ENCODE measurements at places on chromosomes 2 and 18. TPM values are rescaled to one million over a fixed set of nuclear protein-coding genes. Genes with fewer than 3 reads are reported as not detected.

GRCh38 chr2:127508023-127508630 lies 18.2 kb downstream of the IWS1 start:
- no peak for DNase-seq

Gene GALNT14
- 2.4 TPM for polyA plus RNA-seq

GRCh38 chr2:42457011-42457410 lies 36.8 kb downstream of the KCNG3 start:
- DNase-seq: no peak

Gene DCTN1
- polyA plus RNA-seq: 98.0 TPM

- no peak for DNase-seq
These were observed 20.5 kb downstream of the RND3 start for GRCh38 chr2:150466741-150467620.

Gene VIT
- polyA plus RNA-seq: 4.5 TPM

GRCh38 chr2:172628085-172628484 lies 72.2 kb downstream of the PDK1 start:
- DNase-seq: no peak

DNA sequence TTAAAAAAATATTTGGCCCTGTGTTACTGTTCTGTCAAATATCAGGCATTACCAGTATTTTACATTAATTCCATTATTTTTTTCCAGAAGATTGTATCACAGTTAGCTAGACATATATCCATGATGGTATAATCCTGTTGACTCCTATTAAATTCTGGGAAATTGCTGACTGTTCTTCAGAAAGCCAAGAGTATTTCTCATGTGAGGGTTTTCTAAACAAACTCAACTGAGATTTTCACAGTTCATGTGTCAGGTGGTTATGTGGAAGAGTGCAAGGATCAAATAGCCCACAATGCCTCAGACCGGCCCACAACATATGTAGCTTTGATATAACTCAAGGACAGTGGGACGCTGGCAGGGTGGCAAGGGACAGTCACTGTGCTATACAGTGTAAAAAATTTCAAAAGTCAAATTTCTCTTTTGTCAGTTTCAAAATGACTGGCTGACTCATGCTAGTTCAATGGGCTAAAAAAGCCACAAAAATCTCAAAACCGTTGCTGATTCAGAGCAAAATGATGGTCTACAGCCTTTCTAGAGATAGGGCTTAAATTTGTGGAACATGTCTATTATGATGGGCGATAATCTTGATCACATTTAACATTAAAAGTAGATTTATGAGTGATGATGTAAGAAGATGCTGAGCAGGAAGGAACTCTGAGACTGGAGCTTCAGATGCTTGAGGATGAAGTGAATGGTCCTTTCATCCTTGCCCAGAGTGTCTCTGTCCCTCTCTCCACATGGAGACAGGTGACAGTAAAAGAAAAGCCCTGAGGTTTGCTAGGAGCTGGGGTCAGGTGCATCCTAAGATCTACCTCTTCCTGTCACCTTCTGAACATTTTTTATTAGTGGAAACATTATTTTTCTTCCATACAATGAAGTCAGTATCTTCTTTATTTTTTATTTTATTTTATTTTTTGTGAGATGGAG lies 175.8 kb upstream of the PIEZO2 start:
- no peak for DNase-seq

DNA sequence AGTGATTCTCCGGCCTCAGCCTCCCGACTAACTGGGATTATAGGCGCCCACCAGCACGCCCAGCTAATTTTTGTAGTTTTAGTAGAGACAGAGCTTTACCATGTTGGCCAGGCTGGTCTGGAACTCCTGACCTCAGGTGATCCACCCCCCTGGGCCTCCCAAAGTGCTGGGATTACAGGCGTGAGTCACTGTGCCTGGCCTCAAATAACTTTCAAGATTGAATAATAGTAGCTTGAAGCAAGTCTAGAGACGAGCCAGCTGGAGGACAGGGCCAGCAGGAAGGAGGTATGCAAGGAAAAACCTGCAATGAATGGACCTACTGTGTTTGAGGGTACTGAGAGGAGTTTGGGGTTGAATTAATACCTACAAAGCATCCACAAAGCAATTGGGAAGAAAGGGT lies 87.5 kb downstream of the MSH2 start:
- DNase-seq: no peak

DNA sequence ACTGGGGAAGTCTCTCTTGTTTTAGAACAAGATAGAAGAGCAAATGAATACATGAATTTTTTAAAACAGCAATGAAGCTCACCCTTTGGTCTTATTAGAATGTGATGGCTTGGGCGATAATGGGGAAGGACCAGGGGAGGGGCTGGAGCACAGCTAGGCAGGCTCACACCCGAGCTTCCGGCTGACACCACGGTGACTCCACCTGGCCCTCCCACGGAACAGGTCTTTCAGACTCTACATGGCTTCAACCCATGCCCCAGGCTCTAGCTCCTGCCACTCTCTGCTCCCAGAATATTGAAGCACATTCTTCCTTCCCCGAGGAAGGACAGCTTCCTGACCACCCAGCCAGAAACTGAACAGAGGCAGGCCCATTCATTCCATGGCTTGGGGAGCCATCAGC lies 127.5 kb upstream of the AGAP1 start:
- no peak for DNase-seq

DNA sequence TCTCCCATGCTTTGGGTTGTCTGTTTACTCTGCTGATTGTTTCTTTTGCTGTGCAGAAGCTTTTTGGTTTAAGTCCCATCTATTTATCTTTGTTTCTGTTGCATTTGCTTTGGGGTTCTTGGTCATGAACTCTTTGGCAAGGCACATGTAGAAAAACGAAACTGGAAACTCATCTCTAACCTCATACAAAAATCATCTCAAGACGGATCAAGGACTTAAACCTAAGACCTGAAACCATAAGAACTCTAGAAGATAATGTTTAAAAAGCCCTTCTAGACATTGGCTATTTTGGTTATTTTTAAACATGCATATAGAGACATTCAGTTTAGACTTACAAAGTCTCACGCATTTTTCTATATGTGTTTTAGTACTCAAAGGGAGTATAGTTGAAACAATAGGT lies 1164.3 kb upstream of the GYPC start:
- DNase-seq: no peak

GRCh38 chr18:13483316-13484270 lies 242.8 kb downstream of the FAM210A start:
- DNase-seq: no peak

- no peak for DNase-seq
These were observed 83.9 kb downstream of the RTP5 start for GRCh38 chr2:241953324-241953928.

DNA sequence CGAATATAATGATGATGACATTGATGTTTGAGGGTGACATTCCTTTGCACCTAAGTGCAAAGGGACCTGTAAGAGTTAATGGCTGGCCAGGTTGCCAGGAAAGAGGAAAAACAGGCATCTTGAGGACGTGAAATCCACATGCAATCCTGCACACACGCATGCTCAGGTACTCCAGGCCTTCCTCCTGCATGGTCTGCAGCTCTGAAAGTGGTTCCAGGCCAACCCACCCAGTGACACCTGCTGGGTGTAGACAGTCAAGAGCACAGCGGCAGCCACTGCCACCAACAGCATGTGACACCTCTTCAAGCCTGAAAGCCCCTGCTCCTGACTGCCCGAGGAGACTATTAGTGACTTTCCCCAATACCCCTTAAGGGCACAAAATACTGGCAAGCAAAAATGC lies 101.6 kb downstream of the PIEZO2 start:
- DNase-seq: no peak

DNA sequence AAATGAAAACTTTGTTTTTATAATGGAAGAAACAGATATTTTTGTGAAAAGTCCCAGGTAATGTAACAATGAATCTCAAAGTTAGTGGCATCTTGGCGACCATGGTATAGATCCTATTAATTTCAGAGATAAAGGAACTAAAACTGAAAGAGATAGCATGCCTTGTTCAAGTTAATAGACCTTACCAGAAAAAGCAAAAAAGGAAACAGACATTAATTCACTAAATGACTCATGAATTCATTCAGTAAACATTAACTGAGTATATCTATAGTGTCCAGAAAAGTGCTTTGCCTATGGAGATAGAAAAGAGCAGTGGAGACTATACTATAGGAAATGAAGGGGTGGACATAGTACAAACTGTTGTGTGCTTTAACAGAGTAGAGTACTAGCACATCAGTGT lies 763.3 kb downstream of the TRIB2 start:
- DNase-seq: no peak

Data from forelimb muscle (tissue), 1 donor.